ENCODE measurements at places on chromosomes 6 and 20. TPM values are rescaled to one million over a fixed set of nuclear protein-coding genes. Genes with fewer than 3 reads are reported as not detected.

DNA sequence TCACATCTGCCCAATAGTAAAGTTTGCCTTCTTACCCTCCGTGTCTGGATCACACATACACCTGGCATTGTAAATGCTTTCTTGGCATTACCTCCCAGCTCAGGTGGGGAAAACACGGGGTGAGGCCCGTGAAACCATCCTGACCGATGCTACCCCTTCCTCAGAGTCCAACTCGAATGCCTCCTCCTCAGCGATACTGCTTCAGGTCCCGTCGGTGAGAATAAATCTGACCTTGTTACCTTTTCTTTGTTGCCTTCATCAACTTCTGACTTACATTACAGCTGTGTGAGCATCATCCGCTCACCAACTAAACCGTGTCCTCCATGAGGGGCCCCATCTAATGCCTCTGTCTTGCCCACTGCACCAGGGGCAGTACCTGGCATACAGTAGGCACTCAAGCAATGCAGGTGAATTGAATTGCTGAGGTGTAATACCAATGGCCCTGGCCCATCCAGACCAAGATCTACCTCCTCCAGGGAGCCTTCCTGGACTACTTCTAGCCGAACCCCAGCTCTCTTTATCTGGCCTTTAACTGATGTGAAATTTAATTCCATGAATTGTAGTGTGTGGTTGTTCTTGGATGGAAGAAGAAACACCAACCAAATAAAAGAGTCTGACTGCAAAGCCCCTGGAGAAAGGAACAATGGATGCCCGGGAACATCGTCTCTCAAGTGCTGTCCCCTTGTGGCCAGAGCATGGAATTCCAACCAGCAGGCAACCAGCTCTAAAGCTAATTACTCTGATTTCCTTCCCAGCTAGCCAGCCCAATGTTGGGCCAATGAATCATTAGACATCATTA is 141.5 kb downstream of the ANKRD60 start:
- no peaks in the 10 kb centered on the region for H3K4me1 ChIP-seq
- H3K4me3 ChIP-seq, result no peak overlapping the region
- no peak overlapping the region for H3K27ac ChIP-seq
- H3K27me3 ChIP-seq, result peaks cover 9% of the 10 kb centered on the region
- H3K36me3 ChIP-seq, result no peaks in the 10 kb centered on the region
- DNase-seq, result peak; percentile 27

- peaks cover 13% of the 10 kb centered on the region for H3K36me3 ChIP-seq
- H3K4me3 ChIP-seq, result peak overlapping the region; percentile 20
- peaks cover 28% of the 10 kb centered on the region for H3K4me1 ChIP-seq
- H3K27me3 ChIP-seq, result peaks cover 12% of the 10 kb centered on the region
Observed at GRCh38 chr6:26034905-26035304, 52.3 kb upstream of the HFE start.

GRCh38 chr6:8545336-8545735 is 110.0 kb upstream of the SLC35B3 start:
- no peak overlapping the region for H3K4me3 ChIP-seq
- H3K27me3 ChIP-seq, result peaks cover 1% of the 10 kb centered on the region
- H3K27ac ChIP-seq, result no peak overlapping the region
- no peaks in the 10 kb centered on the region for H3K4me1 ChIP-seq
- H3K36me3 ChIP-seq, result no peaks in the 10 kb centered on the region
- no peak for DNase-seq

GRCh38 chr6:13140980-13141379 is 187.4 kb downstream of the TBC1D7 start:
- DNase-seq, result no peak
- H3K36me3 ChIP-seq, result no peaks in the 10 kb centered on the region
- H3K4me3 ChIP-seq, result no peak overlapping the region
- no peak overlapping the region for H3K27ac ChIP-seq
- H3K27me3 ChIP-seq, result peaks cover 8% of the 10 kb centered on the region

GRCh38 chr6:53796451-53796780 is 1.6 kb downstream of the LRRC1 start:
- H3K4me1 ChIP-seq, result peaks cover 24% of the 10 kb centered on the region
- no peak for DNase-seq
- H3K4me3 ChIP-seq, result peak overlapping the region; percentile 97
- no peak overlapping the region for H3K27ac ChIP-seq

GRCh38 chr6:142861711-142862110 is 83.3 kb downstream of the HIVEP2 start:
- H3K27ac ChIP-seq, result no peak overlapping the region
- peaks cover 10% of the 10 kb centered on the region for H3K36me3 ChIP-seq
- H3K4me3 ChIP-seq, result no peak overlapping the region
- no peak for DNase-seq
- H3K4me1 ChIP-seq, result peaks cover 78% of the 10 kb centered on the region

- H3K36me3 ChIP-seq, result peaks cover 6% of the 10 kb centered on the region
- no peak overlapping the region for H3K4me3 ChIP-seq
- peaks cover 46% of the 10 kb centered on the region for H3K4me1 ChIP-seq
- H3K27ac ChIP-seq, result peak overlapping the region; percentile 88
- peaks cover 5% of the 10 kb centered on the region for H3K27me3 ChIP-seq
Observed at GRCh38 chr6:146851837-146852236, 253.1 kb downstream of the ADGB start.

DNA sequence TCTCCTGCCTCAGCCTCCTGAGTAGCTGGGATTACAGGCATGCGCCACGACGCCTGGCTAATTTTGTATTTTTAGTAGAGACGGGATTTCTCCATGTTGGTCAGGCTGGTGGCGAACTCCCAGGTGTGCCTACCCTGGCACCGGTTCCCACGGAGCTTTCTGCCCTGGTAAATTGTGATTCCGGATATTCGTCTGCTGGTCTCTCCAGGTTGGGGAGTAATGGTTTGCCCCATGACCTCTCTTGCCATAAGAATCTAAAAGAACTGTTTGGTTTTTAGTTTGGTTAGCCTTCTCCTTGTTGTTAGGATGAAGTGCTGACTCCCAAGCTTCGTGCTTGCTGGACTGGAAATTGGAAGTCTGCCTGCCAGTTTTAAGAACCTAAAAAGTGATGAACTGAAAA is 223.8 kb downstream of the BCAS1 start:
- no peaks in the 10 kb centered on the region for H3K36me3 ChIP-seq
- no peak for DNase-seq
- H3K4me1 ChIP-seq, result peaks cover 65% of the 10 kb centered on the region
- no peak overlapping the region for H3K27ac ChIP-seq

- peak overlapping the region; percentile 99 for H3K4me3 ChIP-seq
- H3K27me3 ChIP-seq, result no peaks in the 10 kb centered on the region
- H3K27ac ChIP-seq, result peak overlapping the region; percentile 90
- peak; percentile 71 for DNase-seq
- H3K36me3 ChIP-seq, result peaks cover 51% of the 10 kb centered on the region
- H3K4me1 ChIP-seq, result peaks cover 54% of the 10 kb centered on the region
Observed at GRCh38 chr6:41940759-41941279, 789 bp downstream of the CCND3 start.

- no peaks in the 10 kb centered on the region for H3K36me3 ChIP-seq
- no peak overlapping the region for H3K4me3 ChIP-seq
- H3K4me1 ChIP-seq, result no peaks in the 10 kb centered on the region
Observed at GRCh38 chr6:147808640-147809039, 300.1 kb downstream of the SAMD5 start.

DNA sequence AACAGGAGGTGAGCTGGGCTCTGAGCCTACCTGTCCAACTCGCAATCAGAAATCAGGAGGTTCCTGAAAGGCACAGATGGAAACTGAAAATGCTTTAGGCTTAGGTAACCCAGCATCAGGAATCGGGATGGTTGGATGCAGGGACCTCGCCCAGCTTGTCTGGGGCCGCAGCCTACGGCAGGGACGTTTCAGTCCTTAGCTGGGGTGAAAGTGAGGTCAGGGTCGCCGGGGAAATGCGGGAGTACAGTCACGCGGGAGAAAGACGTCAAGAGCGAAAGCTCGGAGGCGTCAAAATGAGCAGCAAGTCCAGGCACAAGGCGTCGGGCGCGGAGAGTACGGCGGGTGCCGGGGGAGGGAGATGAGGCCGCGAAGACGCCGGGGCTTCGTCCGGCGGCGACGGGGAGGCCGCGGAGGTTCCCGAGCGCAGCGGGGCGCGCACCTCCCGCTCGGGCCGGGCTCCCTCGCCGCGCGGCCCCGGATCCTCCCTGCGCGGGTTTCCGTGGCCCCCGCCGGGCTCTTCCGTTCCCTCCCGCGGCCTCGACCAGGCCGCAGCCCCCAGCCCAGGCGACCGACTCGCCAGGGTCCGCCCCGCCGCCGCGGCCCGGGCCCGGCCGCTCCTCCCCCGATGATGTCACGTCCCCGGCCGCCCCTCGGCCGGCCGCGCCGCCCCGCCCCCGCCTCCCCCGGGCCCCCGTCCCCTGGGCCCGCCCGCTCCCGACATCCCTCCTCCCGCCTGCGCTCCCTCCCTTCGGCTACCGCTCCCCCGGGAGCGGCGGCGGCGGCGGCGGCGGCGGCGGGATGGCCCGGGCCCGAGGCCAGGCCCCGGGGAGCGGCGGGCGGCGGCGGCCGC is at the start of gene EBF4:
TSS of gene EBF4 (plus strand) at position 745 of the 850 bp plus-strand sequence. CDS start 866 bp downstream, outside the sequence.
- DNase-seq, result peak; percentile 51
- H3K36me3 ChIP-seq, result peaks cover 3% of the 10 kb centered on the region
- peaks cover 40% of the 10 kb centered on the region for H3K27me3 ChIP-seq
- peak within 1 kb of the TSS; percentile 43 for H3K27ac ChIP-seq
- H3K4me1 ChIP-seq, result peaks cover 22% of the 10 kb centered on the region

GRCh38 chr20:20782231-20782630 is 69.8 kb upstream of the RALGAPA2 start:
- no peak for DNase-seq
- no peaks in the 10 kb centered on the region for H3K4me1 ChIP-seq
- H3K36me3 ChIP-seq, result no peaks in the 10 kb centered on the region
- H3K27ac ChIP-seq, result no peak overlapping the region

- H3K27ac ChIP-seq, result no peak overlapping the region
- H3K27me3 ChIP-seq, result peaks cover 3% of the 10 kb centered on the region
- H3K36me3 ChIP-seq, result no peaks in the 10 kb centered on the region
- no peaks in the 10 kb centered on the region for H3K4me1 ChIP-seq
- no peak overlapping the region for H3K4me3 ChIP-seq
Observed at GRCh38 chr6:68677058-68677457, 42.0 kb downstream of the ADGRB3 start.

- H3K27ac ChIP-seq, result no peak overlapping the region
- H3K36me3 ChIP-seq, result no peaks in the 10 kb centered on the region
- H3K4me3 ChIP-seq, result no peak overlapping the region
- no peaks in the 10 kb centered on the region for H3K4me1 ChIP-seq
Observed at GRCh38 chr6:74705451-74705850, 500.4 kb downstream of the COL12A1 start.

DNA sequence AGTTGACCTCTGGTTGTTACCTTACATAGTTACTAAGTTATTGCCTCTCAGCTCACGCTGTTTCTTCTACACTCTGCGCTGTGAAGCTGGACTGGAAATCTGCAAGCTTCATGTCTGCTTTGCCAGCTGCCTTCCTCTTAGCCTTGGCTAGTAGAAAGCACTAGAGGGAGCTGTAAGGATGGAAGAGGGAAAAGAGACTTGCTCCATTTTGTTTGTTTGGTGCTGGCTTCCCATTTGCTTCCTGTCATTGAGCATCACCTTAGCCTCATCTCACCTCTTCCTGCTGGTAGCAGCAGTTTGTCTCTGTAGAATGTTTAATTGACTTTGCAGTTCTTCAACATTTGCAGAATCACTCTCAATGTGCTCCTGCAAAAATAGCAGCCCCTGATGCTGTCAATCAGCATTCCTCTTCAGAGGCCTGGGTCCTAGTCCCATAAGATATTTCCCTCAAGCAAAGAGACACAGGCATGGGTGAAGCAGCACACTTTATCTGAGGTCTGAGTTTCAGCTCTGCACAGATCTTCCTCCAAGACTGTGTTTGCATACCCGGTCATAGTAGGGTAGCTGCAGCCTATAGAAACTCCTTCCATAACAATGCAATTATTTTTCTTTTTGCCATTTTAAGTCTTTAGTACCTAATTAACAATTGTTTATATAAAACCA is 302.2 kb upstream of the EPHA7 start:
- no peaks in the 10 kb centered on the region for H3K4me1 ChIP-seq
- DNase-seq, result no peak
- H3K36me3 ChIP-seq, result no peaks in the 10 kb centered on the region
- no peak overlapping the region for H3K27ac ChIP-seq
- no peaks in the 10 kb centered on the region for H3K27me3 ChIP-seq
- no peak overlapping the region for H3K4me3 ChIP-seq

DNA sequence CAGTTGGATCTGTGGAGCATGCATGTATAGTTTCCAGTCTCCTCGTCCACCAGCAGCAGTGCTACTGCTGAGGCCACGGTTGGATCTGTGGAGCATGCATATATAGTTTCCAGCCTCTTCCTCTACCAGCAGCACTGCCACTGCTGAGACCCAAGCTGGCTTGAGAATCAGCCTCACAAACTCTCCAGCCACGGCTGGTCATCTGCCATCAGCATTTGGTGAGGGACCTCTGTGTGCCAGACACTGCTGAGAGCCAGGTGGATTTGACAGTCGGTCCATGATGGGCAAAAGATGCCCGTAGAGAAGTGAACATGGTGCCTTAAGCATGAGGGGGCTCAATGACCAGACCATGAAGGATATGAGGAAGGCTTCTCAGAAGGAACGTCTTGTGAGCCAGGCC is 46.4 kb downstream of the SLC9A8 start:
- H3K4me1 ChIP-seq, result no peaks in the 10 kb centered on the region
- H3K27ac ChIP-seq, result no peak overlapping the region
- no peak for DNase-seq
- peaks cover 24% of the 10 kb centered on the region for H3K36me3 ChIP-seq
- H3K27me3 ChIP-seq, result no peaks in the 10 kb centered on the region
- H3K4me3 ChIP-seq, result no peak overlapping the region

GRCh38 chr6:163983679-163984078 is 569.2 kb downstream of the QKI start:
- H3K27ac ChIP-seq, result no peak overlapping the region
- no peaks in the 10 kb centered on the region for H3K36me3 ChIP-seq
- H3K4me1 ChIP-seq, result peaks cover 6% of the 10 kb centered on the region
- no peak for DNase-seq
- H3K27me3 ChIP-seq, result peaks cover 2% of the 10 kb centered on the region

- H3K27ac ChIP-seq, result no peak overlapping the region
- H3K4me1 ChIP-seq, result no peaks in the 10 kb centered on the region
- H3K4me3 ChIP-seq, result no peak overlapping the region
Observed at GRCh38 chr20:11978496-11978895, 60.8 kb downstream of the BTBD3 start.

EPHA7 gene
- total RNA-seq, result not detected

SALL4 gene
- total RNA-seq, result not detected

OOEP gene
- not detected for total RNA-seq

FAM162B gene
- not detected for total RNA-seq

MAS1 gene
- not detected for total RNA-seq

TRDN gene
- not detected for total RNA-seq

VGLL2 gene
- total RNA-seq, result not detected

CST2 gene
- total RNA-seq, result not detected

ISM1 gene
- total RNA-seq, result 0.36 TPM

JPH2 gene
- not detected for total RNA-seq

F13A1 gene
- not detected for total RNA-seq

CDH22 gene
- not detected for total RNA-seq

TNFRSF6B gene
- total RNA-seq, result not detected

FAM83D gene
- total RNA-seq, result 11.1 TPM

COL9A3 gene
- not detected for total RNA-seq

Data from activated CD4-positive, alpha-beta memory T cell treated with anti-CD3 and anti-CD28 coated beads for 36 hours (primary cell).